Type B pancreatic cell (in vitro differentiated cells): ENCODE measurements at places on chromosomes 16 and 17.

DNA sequence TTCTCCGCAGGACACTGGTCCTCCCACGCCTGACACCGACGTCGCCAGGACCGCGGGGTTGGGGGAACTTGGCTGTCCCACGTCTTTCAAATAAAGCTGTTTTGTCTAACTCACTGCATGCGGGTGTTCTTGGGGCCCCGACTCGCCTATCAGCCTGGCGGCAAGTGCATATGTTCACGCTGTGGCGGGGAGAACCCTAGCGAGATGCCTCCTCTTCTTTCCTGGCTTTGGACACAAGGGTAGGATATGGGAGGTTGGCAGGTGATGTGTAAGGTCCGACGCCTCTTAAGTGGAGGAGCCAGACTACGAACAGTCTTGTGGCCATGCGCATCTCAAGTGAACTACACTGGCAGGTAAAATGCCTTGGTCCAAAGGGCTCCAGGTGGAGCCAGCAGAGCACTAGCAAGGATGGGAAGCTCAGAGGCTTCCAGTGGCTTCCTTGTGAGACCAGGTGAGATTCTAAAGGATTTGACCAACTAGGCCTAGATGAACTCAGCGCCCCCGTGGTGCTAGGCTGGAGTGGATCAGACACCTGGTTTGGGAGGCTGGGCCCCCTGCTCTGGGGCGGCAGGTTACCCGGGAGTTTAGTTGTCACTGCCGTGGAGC lies 873 bp upstream of the RPS2 start:
- DNase-seq, result no peak
- H3K36me3 ChIP-seq, result peaks cover 13% of the 10 kb centered on the region
- peak overlapping the region; percentile 96 for H3K27ac ChIP-seq
- H3K4me1 ChIP-seq, result peaks cover 22% of the 10 kb centered on the region

GRCh38 chr16:495127-495748 lies 32.3 kb upstream of the CAPN15 start:
- no peaks in the 10 kb centered on the region for H3K27me3 ChIP-seq
- peaks cover 12% of the 10 kb centered on the region for H3K4me1 ChIP-seq
- no peak for DNase-seq

GRCh38 chr17:77329741-77330531 lies 189.2 kb downstream of the SEC14L1 start:
- DNase-seq, result peak; percentile 65
- H3K4me3 ChIP-seq, result no peak overlapping the region
- H3K27ac ChIP-seq, result no peak overlapping the region
- H3K36me3 ChIP-seq, result no peaks in the 10 kb centered on the region

DNA sequence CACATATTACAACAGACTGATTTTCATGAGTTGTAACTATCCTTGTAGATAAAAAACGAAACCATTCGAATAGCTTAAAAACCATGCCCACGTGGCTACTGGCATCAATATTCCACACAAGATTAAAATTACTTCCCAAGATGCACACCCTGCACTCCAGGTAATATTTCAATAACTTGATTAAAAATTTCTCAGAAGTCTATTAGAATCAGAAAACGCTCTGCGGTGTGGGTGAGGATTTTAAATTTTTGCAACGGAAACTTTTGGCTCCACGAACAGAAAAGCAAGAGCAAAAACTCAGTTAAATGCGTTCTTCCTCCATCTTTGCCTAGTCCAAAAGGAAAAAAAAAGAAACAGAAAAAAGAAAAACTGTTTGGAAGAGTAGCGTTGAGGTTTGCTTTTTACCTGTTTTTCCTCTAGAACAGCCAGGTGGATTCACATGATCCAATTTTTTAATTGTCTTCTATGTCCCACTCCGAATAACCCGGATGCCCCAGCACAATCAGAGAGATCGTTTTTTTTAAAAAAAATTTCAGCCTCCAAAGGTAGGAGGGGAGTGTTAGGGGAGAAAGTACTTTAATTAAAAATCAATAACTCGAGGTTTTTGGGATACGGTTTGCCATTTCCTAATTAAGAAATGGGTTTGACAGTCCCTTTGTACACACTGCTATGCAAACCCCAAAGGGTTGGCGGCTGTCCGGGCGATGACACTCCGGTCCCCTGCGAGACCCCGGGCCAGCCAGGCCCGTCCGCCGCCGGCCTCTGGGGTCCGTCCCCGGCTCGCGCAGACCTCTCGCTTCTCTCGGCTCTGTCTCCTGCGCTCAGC lies 708 bp upstream of the NFAT5 start:
- H3K27me3 ChIP-seq, result no peaks in the 10 kb centered on the region
- peaks cover 3% of the 10 kb centered on the region for H3K36me3 ChIP-seq
- DNase-seq, result no peak
- peaks cover 20% of the 10 kb centered on the region for H3K4me1 ChIP-seq
- peak overlapping the region; percentile 94 for H3K4me3 ChIP-seq

- H3K4me1 ChIP-seq, result peaks cover 6% of the 10 kb centered on the region
- no peak for DNase-seq
- H3K27ac ChIP-seq, result no peak overlapping the region
- H3K4me3 ChIP-seq, result no peak overlapping the region
Measured at GRCh38 chr17:2703181-2703580, 8.4 kb downstream of the CLUH start.
